Spleen (tissue), 13 donors: ENCODE measurements at places on chromosomes 7 and 10.

- DNase-seq = no peak
Measured at GRCh38 chr10:60660625-60661024, 117.7 kb upstream of the CDK1 start.

DNA sequence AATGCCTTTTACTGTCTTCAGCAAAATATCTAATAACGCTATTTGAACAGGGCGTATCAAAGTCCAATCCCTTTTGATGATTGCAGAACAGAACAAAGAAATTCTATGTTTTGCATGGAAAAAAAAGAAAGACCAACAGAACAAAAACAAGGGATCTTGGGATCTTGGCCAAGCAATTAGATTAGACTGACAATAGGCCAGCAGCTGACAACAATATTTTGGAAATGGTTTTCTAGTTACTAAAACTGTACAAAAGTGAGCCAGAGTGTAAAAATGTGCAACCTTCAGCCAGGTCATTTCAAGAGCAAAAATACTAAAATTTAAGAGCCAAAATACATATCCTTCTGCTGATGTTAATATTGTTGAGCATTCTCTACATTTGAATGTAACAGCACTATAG is 716.5 kb upstream of the KCND2 start:
- DNase-seq = no peak

DNA sequence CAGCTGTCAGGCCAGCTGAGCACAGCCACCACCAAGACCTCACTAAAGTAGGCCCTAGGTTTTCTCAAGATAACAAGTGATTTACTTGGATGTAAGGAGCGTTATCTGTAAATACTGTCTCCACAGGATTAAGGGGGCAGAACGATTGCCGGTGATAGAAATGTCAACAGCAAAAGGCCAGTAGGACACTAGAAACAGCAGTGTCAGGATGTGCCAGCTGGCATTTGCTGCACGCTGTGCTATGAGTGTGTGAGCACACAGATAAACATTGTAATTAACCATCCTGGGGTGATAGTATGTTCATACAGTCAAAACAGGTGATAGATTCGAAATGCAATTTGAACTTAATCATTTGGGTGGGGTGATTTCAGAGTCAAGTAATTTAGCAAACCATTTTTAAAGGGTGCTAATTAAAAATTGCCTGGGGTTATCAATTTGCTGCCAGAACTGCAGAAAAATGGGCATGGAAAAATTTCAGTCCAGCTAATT is 36.3 kb upstream of the NOBOX start:
- no peak for DNase-seq

DNA sequence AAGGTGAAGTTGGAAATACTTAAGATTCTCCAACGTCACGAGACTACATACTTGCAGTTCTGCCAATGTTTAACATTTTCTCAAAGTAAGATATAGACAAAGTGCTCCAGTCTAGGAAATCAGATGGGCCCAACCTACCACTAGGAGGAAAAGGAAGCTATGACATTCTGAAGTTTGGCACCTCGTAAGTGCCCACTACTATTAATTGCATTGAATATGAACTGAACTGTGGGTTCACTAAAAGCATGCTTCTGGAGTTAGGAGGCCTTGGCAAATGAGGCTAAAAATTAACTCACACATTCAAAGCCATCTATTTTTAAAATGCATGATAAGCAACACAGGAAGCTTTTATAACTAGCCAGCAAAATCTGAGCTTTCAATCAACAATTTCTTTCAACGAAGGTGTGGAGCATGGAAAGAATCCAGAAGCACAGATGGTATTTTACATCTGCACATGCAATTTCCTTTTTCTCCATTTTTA is 149.7 kb downstream of the LRRTM3 start:
- no peak for DNase-seq

GRCh38 chr7:71254751-71255150 is 122.8 kb downstream of the GALNT17 start:
- no peak for DNase-seq

- peak; percentile 84 for DNase-seq
Measured at GRCh38 chr10:132555648-132556575, 18.3 kb downstream of the INPP5A start.

DNA sequence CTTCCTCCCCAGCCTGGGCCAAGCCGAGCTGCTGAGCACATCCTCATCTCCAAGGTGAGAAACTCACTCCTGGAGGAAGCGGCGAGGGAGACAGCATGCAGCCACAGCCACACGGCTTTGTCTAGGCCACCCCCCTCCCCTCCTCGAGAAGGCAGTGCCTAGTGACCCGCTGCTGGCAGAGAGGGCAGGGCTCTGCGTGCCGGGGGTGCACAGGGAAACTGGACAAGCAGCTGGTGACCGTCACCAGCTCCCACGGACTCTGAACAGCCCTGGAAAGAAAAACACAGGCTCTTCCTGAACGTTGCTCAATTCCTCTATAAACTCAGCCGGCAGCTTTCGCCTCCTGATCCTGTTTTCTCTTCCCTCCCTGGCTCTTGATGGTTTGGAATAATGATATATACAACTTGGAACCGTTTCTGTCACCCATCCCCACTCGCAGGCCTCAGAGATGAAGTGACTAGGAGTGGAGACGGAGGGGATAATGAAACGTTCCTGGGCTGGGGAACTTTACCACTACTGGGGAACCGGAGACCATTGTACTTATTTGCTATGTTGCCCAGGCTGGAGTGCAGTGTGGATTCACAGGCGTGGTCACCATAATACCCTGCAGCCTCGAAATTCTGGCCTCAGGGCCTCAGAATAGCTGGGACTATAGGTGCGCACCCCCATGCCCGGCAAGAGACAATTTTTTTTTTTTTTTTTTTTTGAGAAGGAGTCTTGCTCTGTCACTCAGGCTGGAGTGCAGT is 19.3 kb downstream of the PAPOLB start:
- peak; percentile 63 for DNase-seq

DNA sequence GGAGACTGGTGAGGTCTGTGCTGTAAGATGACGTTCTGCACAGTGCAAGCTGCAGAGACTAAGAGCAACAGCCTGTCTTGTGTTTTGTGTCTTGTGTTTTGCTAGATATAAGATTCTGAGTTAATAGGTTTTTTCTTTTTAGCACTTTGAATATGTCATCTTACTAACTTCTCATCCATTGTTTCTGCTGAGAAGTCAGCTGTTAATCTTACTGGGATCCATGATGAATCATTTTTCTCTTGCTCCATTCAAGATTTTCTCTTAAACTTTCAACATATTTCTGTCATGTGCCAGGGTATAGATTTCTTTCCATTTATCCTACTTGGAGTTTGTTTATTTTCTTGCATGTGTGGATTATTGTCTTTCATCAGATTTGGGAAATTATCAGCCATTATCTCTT is 290.3 kb downstream of the CELF2 start:
- no peak for DNase-seq

GRCh38 chr10:114766470-114766869 is 55.1 kb upstream of the FHIP2A start:
- no peak for DNase-seq
